Spinal cord (tissue), 10 donors: ENCODE measurements at places on chromosomes 7 and 10. TPM values are rescaled to one million over a fixed set of nuclear protein-coding genes. Genes with fewer than 3 reads are reported as not detected.

LIPF gene
- total RNA-seq = not detected

GTF2IRD1 gene
- 11.7 TPM for total RNA-seq

HTR7 gene
- 12.4 TPM for total RNA-seq

KAZALD1 gene
- 10.0 TPM for total RNA-seq

FIS1 gene
- 244 TPM for total RNA-seq

DPYSL4 gene
- 22.1 TPM for total RNA-seq

DNA sequence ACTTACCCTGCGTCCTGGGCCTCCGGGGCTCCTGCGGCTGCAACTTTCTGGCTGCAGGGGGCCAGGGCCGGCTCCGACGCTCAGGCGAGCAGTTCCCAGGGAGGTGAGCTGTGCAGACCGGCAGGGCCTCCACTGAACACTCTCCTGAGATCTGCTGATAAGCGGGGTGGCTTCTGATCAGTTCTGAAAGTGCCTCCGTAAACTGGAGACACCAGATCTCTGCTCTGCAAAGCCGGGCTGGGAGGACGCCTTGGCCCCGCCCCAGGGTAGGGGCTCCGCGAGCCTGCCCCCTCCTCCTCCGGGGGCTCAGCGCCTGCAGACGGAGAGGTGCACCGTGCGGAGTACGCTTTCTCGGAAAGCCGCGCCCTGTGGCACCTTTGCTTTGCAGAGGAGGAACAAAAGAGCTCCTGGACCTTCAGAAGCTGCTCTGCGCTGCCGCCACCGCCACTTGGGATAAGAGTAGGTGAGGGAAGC, 141.3 kb upstream of the VKORC1L1 start:
- peaks cover 6% of the 10 kb centered on the region for H3K36me3 ChIP-seq
- peak overlapping the region; percentile 42 for H3K4me3 ChIP-seq
- no peak overlapping the region for H3K27ac ChIP-seq
- peak; percentile 37 for DNase-seq

- DNase-seq = no peak
- H3K4me3 ChIP-seq = no peak overlapping the region
- H3K27ac ChIP-seq = no peak overlapping the region
- H3K27me3 ChIP-seq = no peaks in the 10 kb centered on the region
Measured at GRCh38 chr7:29042824-29043231, 84.7 kb upstream of the TRIL start.

DNA sequence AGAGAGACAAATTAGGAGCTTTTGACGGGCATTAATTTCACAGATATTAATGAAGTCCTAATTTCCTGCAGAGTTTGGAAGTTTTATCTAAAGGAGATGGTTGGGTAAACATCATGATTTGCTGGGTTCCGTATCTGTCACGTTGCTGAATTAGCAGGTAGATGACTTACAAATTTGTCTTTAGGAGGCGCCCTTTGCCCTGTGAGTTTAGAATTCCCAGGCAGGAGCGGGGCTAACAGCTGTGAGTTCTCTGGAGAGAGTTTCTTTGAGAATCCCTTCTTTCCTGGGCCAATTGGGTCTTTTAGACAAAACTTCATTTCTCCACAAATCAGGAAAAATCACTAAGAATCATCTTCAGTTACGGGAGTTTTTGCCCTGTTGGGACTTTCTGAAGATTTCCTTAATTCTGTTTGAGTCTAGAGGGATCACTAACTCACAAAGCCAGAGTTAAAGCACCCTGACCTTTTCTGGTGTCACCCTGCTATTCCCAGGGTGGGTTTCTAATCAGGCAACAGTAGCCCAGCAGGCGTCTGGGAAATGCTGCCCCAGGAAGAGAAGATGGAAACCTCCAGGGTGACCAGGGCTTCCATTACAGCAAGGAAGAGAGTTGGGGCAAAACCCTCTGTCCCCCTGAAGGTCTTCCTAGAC, 63.7 kb downstream of the PRKCQ start:
- H3K36me3 ChIP-seq = no peaks in the 10 kb centered on the region
- H3K27me3 ChIP-seq = no peaks in the 10 kb centered on the region
- H3K4me3 ChIP-seq = no peak overlapping the region

DNA sequence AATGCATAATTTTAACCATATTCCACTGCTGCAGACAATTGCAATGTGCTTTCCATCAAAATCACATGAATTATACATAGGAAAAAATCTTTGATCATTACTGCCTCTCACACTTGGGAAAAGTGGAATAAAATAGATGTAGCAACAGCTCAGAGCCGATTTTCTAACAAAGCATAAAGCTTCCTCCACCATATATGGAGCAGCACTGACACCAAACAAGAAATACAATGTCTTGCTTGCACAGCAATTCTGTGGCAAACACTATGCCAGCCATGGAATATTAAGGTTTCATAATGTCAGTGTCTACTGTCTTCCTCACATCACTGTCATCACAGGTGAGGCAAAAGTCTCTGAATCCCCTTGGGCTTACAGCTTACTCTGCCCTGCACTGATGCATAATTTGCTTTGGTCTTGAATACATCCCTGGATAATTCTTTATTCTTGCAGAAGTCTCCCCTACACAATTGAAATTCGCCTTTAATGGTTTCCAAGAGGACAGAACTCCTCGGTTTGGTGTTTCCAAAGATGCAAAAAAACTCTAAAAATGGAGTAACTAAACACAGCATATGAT, 198.5 kb downstream of the CACNA2D1 start:
- no peak for DNase-seq
- H3K4me1 ChIP-seq = no peaks in the 10 kb centered on the region
- H3K4me3 ChIP-seq = no peak overlapping the region
- H3K27me3 ChIP-seq = no peaks in the 10 kb centered on the region

DNA sequence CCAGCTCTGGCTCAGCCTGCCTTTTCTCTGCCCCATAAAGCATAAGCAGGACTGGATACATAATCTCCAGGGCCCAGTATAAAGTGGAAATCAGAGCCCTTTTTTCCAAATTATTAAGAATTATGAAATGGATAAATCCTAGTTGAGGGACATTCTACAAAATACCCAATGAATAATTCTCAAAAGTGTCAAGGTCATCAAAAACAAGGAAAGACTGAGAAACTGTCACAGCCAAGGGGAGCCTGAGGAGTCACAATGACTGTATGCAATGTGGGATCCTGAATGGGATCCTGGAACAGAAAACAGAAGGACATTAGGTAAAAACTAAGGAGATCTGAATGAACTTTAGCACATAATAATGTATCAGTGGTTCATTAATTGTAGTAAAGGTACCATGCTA, 4.8 kb upstream of the UNC5B start:
- H3K4me3 ChIP-seq = no peak overlapping the region
- peaks cover 14% of the 10 kb centered on the region for H3K4me1 ChIP-seq
- H3K27me3 ChIP-seq = peaks cover 32% of the 10 kb centered on the region
- no peak for DNase-seq

- no peaks in the 10 kb centered on the region for H3K36me3 ChIP-seq
- no peaks in the 10 kb centered on the region for H3K27me3 ChIP-seq
- no peaks in the 10 kb centered on the region for H3K4me1 ChIP-seq
- no peak overlapping the region for H3K4me3 ChIP-seq
- H3K27ac ChIP-seq = no peak overlapping the region
Measured at GRCh38 chr10:97280783-97281182, 11.7 kb downstream of the ARHGAP19 start.

DNA sequence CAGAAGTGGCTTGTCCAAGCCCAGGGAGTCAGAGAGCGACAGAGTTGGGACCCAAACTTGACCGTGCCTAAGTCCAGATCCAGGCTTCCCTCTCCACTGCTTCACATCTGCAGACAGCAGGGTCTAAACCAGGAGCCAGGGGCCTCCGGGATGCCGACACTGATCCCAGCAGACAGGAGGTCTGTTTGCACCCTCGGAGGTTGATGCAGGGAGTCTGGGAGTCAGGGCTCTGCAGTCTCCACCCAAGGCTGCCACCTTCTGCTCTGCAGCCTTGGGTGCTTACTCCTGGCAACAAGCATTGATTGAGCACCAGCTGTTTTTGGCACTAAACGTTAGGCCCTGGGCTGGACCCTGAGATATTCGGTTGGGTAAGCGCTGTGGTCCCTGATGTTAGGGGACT, 21.0 kb downstream of the ELFN1 start:
- no peak overlapping the region for H3K4me3 ChIP-seq
- H3K27ac ChIP-seq = peak overlapping the region; percentile 37
- peaks cover 50% of the 10 kb centered on the region for H3K4me1 ChIP-seq
- peaks cover 53% of the 10 kb centered on the region for H3K36me3 ChIP-seq
- DNase-seq = no peak

DNA sequence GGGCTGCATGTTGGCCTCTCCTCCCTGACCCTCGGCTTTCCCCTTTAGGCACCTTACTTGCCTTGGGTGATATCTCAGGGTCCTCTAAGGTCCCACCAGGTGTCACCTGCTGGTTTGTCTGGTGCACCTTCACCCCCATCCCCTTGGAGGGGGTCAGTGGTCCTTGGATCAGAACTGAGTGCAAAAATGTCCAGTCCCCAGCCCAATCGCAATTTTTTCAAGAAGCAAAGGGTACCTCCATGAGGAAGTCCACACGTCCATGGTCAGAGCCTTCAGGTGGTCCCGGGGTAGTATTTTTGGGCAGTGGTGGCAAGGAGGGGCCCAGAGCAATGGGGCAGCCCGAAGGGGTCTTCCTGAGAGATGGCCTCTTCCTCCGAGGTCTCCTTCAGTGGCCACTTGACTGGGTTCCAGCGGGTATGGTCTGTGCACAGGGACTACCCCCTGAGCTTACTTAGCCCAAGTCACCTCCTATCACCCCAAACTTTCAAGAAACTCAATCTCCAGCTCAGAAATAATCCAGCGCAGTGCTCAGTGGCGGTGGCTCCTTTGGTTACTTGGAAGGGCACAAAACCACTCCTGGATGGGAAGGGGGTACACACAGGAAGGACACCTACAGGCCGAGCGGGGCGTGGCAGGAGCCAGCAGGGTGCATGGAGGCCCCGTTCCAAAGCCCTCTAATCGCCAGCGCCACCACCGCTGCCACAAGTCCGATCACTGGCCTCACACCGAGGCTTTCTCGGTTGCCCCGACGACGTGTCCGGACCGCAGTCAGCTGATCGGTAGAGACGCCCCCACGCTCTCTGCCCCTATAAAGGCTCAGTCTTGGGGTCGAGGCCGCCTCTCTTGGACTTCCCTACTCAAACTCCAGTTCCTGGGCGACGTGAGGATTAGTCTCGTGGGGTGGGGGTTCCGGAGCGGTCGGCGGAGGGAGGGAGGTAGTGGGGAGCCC, 4.5 kb downstream of the SAP25 start:
- peaks cover 58% of the 10 kb centered on the region for H3K36me3 ChIP-seq
- H3K4me3 ChIP-seq = peak overlapping the region; percentile 31
- H3K27me3 ChIP-seq = peaks cover 9% of the 10 kb centered on the region
- peak overlapping the region; percentile 64 for H3K27ac ChIP-seq

- peaks cover 35% of the 10 kb centered on the region for H3K4me1 ChIP-seq
- no peak for DNase-seq
- peaks cover 7% of the 10 kb centered on the region for H3K27me3 ChIP-seq
- H3K27ac ChIP-seq = no peak overlapping the region
- H3K4me3 ChIP-seq = no peak overlapping the region
- no peaks in the 10 kb centered on the region for H3K36me3 ChIP-seq
Measured at GRCh38 chr7:105647591-105647990, 66.3 kb upstream of the EFCAB10 start.

DNA sequence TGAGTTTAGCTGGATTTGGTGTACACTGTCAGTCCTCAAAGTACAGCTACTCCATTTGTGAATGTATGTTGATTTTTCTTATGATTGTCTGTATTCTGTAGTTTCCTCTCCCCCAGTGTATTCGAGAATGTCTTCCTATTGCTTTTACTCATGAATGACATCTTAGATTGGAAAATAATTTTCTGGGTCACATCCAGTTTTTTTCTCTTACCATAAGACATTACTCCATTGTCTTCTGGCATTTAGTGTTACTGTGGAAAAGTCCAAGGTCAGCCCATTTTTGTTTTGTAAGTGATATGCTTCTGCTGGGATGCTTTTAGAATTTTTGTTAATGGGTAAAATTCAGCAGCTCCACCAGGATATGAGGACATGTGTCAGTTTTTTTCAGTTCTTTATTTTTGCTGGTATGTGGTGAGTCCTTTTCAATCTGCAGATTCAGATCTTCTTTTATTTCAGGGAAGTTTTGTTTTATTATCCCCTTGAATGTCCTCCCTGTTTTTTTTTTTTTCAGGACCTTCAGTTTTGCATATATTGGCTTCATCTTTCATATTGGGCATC, 33.6 kb downstream of the WAC start:
- H3K36me3 ChIP-seq = peaks cover 8% of the 10 kb centered on the region
- no peak overlapping the region for H3K4me3 ChIP-seq
- no peak overlapping the region for H3K27ac ChIP-seq
- peaks cover 3% of the 10 kb centered on the region for H3K4me1 ChIP-seq
- DNase-seq = no peak

- no peak overlapping the region for H3K4me3 ChIP-seq
- H3K27ac ChIP-seq = no peak overlapping the region
- peaks cover 20% of the 10 kb centered on the region for H3K4me1 ChIP-seq
- no peaks in the 10 kb centered on the region for H3K27me3 ChIP-seq
- H3K36me3 ChIP-seq = no peaks in the 10 kb centered on the region
Measured at GRCh38 chr10:34804306-34804705, 10.8 kb downstream of the PARD3 start.

DNA sequence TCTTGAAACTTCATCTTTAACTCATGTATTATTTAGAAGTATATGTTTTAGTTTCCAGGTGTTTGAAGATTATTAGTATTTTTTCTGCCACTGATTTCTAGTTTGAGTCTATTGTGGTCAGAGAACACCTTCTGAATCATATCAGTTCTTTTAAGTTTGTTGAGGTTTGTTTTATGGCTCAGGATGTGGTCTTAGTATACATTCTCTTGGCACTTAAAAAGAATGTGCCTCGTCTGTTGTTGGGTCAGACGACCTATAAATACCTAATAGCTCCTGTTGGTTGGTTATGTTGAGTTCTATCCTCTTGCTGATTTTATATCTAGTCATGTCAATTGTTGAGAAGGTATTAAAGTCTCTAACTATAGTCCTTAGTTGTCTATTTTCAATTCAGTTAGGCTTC, 15.9 kb downstream of the TDRD1 start:
- no peak overlapping the region for H3K4me3 ChIP-seq
- no peak overlapping the region for H3K27ac ChIP-seq
- H3K36me3 ChIP-seq = no peaks in the 10 kb centered on the region

- H3K27me3 ChIP-seq = no peaks in the 10 kb centered on the region
- H3K36me3 ChIP-seq = peaks cover 9% of the 10 kb centered on the region
- H3K4me1 ChIP-seq = no peaks in the 10 kb centered on the region
- no peak overlapping the region for H3K4me3 ChIP-seq
- DNase-seq = no peak
- no peak overlapping the region for H3K27ac ChIP-seq
Measured at GRCh38 chr10:74991435-74991834, 120.0 kb upstream of the SAMD8 start.

- H3K27me3 ChIP-seq = no peaks in the 10 kb centered on the region
- DNase-seq = no peak
- H3K4me1 ChIP-seq = peaks cover 4% of the 10 kb centered on the region
- H3K36me3 ChIP-seq = peaks cover 75% of the 10 kb centered on the region
- H3K27ac ChIP-seq = peak overlapping the region; percentile 33
Measured at GRCh38 chr7:74544706-74545469, 91.2 kb downstream of the GTF2IRD1 start.
